ENCODE measurements at places on chromosomes 12 and 14.

DNA sequence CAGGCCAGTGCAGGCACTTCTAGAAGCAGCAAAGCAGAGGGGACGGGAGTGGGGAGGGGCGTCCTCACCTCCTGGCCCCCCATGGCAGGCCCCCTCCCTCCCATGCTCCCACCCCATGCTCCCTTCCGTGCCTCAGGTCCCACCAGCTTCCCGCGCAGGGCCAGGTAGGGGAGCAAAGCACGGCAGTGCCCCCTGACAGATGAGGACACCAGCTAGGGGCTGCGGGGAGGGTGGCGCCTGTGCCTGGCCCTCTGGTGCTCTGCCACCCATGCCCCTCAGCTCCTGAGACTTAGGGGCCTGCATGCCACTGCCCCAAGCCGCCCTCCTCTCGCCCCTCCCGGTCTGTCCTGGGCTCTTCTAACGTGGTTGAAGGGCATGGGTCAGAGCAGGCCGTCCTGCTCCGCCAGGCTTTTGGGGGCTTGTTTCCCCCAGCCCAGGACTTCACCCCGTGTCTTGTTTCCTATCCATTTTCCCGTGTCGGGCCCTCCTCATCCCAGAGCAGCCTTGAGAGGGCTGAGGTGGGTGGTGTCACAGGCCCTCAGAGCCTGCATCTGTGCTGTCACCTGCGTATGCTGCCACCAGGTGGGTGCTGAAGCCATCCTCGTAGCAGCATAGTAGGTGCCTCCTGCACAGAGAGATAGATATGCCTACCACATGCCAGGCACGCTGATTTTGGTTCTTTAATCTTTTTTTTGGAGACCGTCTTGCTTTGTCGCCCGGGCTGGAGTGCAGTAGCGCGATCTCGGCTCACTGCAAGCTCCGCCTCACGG, 10.2 kb downstream of the TRMT61A start:
- DNase-seq, result no peak

- no peak for DNase-seq
Observed at GRCh38 chr12:125434936-125435443, 369.8 kb downstream of the AACS start.

DNA sequence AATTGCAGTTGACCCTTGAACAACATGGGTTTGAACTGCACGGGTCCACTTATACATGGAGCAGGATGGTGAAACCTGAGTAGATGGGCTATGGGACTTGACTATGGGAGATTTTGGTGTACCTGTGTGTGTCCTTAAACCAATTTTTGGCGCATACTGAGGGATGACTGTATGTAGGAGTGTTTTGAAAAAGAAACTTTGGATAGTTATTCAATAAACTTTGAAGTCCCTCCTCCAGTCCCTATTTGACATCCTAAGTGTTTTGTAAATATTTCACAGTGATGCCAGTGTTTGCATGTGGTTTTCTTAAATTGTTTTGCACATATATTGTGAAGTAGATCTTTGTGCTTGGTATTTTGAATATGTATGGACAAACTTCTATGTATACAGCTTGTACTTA, 12.4 kb downstream of the KTN1 start:
- DNase-seq, result no peak

GRCh38 chr14:72615451-72616121, 278.3 kb downstream of the DPF3 start:
- no peak for DNase-seq

- no peak for DNase-seq
Observed at GRCh38 chr12:83179999-83180398, 493.3 kb downstream of the TMTC2 start.

- peak; percentile 62 for DNase-seq
Observed at GRCh38 chr12:26122061-26122680, 2.7 kb downstream of the BHLHE41 start.

DNA sequence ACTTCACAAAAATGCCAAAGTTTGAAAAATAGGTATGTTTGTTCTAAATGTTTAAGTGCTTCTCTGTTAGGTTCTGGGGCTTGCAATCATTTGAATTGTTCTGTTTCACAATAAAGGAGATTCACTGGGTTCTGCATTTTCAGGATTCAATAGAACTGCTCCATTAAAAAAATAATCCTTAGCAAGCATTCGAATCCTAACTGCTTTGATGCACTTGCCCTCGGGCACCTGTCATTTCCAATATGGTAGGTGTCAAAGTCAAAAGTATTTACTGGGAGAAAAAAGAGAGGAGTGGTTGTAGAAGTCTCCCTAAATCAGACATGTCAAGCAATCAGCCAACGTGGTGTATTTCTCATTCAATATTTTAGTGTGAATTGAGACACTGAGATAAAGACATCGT, 5.5 kb downstream of the APOLD1 start:
- no peak for DNase-seq

- peak; percentile 45 for DNase-seq
Observed at GRCh38 chr12:6425590-6426531, 18.9 kb upstream of the CD27 start.

All from activated CD8-positive, alpha-beta memory T cell treated with anti-CD3 and anti-CD28 coated beads, Interleukin-2, amount 50 U/mL, for 48 hours (primary cell).